Stimulated activated CD4-positive, alpha-beta T cell treated with anti-CD3 and anti-CD28 coated beads, TNF-alpha, amount 100 ng/mL, for 1 hour (primary cell): ENCODE measurements at places on chromosomes 5 and 9.

DNA sequence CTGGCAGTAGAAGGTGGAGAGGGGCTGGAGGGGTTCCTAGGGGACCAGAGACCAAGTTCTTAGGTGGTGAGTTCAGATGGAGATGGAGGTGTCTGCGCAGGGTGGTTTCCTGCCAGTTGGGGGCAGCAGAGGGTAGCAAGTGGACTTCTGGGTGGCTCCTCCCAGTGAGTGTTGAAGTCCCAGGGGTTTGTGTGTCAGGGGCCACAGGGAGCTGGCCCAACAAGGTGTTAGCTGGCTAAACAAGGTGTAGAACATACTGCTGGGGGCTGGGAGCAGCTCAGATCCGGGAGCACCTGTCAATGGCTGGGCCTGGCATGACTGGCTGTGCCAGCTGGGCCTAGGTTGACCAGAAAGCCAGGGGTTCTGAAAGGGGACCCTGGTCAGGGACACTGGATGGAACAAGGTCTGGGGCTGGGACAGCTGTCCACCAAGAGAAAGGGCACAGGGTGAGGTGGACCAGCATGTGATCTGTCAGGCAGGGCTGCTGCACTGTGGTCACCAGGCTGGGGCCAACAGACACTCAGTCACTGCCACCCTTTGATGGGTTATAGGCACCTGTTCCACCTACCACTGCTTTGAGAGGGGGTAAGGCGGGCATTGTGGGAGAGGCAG lies 35.6 kb downstream of the DAB2IP start:
- no peak for DNase-seq

- DNase-seq: no peak
Observed at GRCh38 chr5:116747881-116748280, 173.3 kb upstream of the SEMA6A start.

GRCh38 chr9:28824432-28824963 lies 1251.2 kb upstream of the C9orf72 start:
- no peak for DNase-seq

DNA sequence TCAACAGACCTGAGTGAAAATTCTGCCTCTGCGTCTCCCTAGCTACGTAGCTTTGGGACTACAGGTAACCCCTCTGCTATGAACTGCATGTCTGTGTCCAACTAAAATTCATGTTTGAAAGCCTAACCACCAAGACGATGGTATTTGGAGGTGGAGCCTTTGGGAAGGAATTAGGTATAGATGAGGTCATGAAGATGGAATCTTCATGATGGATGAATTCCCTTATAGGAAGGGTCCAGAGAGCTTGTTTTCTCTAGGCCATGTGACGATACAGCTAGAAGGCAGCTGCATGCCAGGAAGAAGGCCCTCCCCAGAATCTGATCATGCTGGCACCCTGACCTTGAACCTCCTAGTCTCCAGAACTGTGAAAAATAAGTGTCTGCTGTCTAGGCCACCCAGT lies 296.4 kb downstream of the SLIT3 start:
- DNase-seq: no peak

DNA sequence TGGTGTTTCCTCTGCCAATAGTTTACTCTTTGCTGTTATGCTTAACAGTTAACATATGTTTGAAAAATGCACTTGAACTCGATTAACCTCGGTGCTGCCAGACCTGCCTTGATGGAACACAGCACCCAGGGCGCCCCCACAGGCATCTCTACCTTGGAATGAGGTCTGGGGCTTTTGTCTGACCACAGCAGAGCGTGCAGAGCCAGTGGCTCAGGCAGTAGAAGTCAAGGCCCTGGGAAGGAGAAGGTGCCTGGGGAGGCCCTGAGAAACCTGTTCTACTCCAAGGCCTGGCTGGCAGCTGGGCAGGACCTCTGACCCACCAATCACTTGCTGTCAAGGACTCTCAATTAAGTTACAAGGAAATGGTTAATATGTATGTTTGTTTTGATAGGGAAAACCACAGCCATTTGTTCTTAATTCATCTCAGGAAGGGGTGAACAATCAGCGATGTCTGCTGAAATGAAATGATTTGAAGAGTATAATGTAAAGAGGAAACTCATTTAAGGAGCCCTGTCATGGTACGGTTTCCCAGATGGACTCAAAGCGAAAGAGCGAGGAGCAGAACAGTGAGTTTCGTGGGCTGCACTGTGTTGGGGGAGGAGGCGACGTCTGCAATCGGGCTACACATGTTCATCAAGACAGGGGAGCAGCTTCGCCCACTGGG lies 21.9 kb downstream of the MACROH2A1 start:
- no peak for DNase-seq

DNA sequence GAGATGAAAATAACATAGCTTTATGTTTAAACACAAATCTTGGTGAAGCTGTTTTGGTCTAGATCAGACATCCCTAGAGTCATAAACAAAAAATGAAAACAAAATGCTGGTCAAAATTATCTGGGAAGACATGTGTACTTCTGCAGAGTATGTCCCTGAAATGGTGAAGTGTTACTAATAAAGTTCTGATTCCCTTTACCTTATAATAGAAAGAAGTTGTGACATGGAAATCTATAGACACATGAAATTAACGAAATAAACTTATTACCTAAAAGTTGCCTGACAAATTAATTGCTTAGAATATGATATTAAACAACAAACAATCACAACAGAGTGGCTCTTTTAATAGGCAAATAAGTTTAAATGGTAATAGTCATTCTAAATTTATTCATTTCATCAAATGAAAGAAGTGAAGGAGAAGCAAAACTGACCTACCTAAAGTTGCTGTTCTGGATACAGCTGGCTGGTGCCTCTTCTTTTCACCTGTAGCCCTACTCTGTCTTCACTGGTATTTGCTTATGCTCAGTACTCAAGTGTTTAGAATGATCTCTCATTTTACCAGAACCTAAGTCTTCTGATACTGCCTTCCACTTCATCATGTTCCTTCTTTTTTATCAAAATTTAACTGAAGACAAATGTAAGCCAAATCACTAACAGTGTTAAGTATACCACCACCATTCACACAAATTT lies 38.8 kb downstream of the FNIP1 start:
- no peak for DNase-seq

GRCh38 chr5:43000914-43001313 lies 39.2 kb downstream of the ANXA2R start:
- DNase-seq: no peak

GRCh38 chr9:78605041-78606000 lies 308.4 kb downstream of the PSAT1 start:
- no peak for DNase-seq

DNA sequence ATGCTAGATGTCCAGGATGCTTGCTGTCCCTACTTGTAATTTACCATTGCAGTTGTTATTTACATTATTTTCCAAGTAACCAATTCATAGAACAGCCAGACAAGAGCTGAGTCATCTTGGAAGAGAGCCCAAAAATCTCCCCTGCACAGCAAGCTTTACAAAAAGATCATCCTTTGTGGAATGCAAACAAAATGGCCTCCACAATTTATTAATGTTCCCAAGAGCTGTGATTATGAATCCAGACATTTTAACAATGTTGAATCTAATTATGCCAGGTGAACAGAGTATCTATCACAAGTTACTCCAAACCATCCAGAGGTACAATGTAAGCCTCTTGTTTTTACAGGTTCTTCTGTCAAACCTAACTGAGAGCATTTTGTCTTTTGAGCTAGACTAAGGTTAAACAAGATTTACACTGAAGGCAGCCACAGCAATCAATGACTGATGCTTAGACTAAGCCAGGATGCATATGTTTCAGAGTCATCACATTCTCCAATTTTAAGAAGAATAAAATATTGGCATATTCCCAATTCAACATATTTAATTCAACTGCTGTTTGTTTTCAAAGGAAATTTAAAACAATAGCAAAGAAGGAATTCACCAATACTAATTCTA lies 95.3 kb upstream of the SLC12A2 start:
- no peak for DNase-seq

GRCh38 chr9:107163370-107163769 lies 119.7 kb upstream of the RAD23B start:
- no peak for DNase-seq

DNA sequence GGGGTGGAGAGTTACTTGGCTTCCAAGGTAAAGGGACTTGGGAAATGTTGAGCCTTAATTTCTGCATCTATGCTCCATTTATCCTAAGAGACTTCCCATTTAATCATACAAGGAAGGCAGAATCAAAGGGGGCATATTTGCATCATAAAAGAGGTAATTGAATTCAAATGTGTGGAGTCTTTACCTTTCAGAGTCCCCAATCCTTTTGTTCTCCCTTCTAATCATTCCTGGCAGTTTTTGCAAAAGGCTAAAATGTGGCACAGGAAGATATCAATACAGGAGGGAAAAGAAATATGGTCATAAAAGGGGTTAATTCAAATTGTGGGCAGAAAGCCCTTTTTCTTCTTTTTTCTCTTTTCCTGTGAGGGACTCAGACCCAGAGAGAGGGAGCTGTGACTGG lies 69.5 kb downstream of the SFXN1 start:
- no peak for DNase-seq

DNA sequence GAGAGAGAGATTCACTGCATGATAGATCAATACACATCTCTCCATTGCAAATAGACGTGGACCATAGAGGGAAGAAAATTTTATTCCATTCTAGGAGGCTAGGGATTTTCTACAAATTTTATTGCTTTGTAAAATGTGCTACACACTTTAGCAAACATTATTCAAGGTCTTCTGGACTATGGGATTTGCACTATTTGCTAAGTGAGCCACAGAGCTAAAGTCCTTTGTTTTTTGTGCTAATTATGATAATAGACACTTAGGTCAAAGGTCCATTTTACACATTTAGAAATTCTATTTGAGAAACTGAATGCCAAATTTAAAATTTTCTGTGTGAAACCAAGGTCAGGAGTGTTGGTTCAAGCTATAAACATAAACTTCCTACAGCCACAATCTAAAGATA lies 672.3 kb downstream of the LRRC70 start:
- no peak for DNase-seq

DNA sequence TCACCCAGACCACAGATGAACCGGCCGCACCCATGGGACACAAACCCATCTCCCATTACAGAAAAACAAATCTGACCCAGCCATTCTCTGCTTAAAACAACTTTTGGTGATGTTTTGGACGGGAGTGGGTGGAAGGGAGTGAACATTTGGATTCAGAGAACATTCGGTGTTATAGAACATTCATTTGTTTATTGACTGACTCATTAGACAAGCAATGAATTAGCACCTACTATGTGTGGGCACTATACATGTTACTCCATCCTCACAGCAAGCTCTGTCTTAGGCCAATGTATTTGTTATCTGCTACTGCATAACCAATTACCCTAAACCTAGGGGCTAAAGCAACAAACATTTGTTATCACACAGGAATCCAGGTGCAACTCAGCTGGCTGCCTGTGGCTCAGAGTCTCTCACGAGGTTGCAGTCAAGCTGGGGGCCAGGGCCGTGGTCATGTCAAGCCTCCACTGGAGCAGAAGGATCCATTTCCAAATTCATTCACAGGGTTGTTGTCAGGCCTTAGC lies 5.1 kb upstream of the ERGIC1 start:
- DNase-seq: no peak

- DNase-seq: no peak
Observed at GRCh38 chr5:154384480-154385235, 61.1 kb upstream of the SAP30L start.

DNA sequence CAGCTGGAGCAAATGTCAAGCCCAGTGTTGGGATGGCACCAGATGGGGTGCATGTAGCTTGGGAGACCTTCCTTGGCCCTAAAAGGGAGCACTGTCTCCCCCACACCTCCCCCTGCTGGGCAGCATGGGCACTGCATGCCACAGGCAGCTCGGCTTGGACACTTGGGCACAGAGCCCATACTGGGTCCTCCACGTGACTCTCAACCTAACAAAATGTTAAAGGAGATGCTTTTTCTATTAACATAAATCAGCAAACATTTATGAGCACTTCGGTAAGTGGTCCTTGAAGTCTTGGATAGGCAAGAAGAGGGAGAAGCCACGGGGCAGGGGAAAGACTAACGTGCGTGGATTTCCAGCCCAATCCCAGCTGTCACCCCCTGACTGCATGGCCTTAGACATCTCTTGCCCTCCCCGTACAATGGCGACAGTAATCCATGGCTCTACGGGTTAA lies 23.9 kb upstream of the MAPK9 start:
- DNase-seq: peak; percentile 73

DNA sequence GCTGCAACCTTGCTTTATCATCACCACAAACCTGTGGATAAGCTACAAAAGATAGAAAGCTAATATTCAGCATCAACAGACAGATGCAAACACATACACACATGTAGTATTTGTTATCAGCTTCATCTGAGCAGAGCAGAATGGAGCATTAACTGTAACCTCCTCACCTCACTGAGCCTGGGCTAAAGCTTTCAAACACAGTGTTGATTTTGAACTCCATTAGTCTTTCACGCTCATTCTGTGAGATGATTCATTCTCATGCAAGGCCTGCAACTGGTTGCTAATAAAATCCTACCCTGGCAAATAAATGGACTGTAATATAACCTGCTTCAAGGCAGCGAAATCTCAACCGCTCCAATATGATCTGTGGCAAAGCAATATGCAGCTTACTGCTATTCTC lies 1360.6 kb upstream of the ACO1 start:
- no peak for DNase-seq

- no peak for DNase-seq
Observed at GRCh38 chr5:10537624-10538023, 26.2 kb upstream of the ANKRD33B start.

- no peak for DNase-seq
Observed at GRCh38 chr5:171827162-171827561, 41.5 kb downstream of the SMIM23 start.

GRCh38 chr5:155254399-155254798 lies 240.8 kb downstream of the KIF4B start:
- DNase-seq: no peak

- DNase-seq: no peak
Observed at GRCh38 chr5:176407456-176408251, 8.7 kb downstream of the CLTB start.

DNA sequence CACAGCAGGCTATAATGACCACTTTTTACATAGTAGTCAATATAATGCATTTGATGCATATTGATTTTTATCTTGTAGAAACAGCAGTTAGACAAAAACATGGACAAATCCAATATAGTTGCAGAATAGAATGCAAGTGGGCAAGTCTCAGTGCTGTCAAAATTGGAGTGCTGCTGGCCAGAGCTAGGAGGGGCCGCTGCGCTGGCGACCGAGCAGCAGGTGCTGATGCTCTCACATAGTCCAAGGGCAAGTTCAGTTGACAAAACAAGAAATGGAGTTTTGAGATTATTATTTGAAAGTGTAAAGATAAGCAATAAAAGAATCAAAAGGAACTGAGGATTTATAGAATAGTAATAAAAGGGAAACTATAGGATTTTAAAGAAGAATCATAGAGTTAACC lies 60.6 kb upstream of the CDK20 start:
- no peak for DNase-seq

- no peak for DNase-seq
Observed at GRCh38 chr5:172523146-172523745, 68.9 kb upstream of the SH3PXD2B start.

- no peak for DNase-seq
Observed at GRCh38 chr9:93320591-93321219, 130.8 kb upstream of the FAM120A start.

DNA sequence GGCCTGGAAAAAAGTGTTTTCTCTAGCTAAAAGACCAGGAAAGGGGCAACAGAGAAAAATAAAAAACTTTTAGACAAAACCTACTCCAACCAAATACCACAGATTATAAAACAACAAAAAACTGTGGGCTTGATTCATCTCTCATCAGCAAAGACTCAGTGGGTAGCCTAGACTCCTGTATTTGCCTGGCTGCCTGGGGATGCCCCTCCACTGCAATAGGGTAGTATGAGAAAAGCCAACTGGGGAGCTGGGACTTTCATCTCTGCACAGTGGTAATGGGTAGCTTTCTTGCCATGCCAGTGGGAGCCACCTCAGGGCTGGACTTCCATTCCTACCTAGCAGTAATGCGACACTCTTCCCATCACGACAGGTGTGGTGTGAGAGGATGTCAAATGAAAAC lies 7.5 kb downstream of the ZNF484 start:
- DNase-seq: no peak
